Activated gamma-delta T cell treated with anti-CD3 and anti-CD28 coated beads, Interleukin-2, amount 50 U/mL, for 16 hours (primary cell): ENCODE measurements at places on chromosomes 2 and 18.

DNA sequence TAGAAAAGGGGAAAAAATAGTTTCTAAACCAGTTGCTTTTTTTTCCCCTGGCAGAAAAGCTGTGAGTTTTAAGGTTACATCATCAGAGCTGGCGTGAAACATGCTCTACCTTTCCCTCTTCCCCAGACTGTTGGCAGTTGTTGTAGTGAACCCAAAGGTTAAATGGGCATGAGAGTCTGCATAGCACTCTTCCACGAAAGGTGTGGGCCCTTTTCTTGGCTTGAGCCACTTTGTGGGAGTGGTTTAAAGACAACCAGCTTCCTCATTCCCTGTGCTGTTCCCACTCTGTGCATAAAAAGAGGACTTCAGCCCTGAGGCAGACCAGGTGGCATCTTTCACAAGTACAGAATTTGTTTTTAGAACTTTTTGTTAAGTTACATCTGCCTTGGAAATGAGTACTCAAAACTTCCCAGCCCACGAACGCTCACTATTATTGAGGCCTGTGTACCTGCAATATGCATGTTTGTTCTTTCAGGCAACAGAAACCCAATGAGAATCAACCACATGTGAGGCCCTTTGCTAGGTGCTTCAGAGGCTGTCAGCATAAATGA is 243.8 kb downstream of the BABAM2 start:
- DNase-seq: no peak

- DNase-seq: no peak
These were observed 60.4 kb downstream of the FIGN start for GRCh38 chr2:163675388-163675787.

GRCh38 chr2:27308359-27308881 is at the start of gene UCN:
UCN (minus strand) TSS chr2:27308445; CDS start chr2:27307895, 550 bp downstream.
- no peak for DNase-seq

GRCh38 chr2:43018179-43019024 is 208.0 kb downstream of the ZFP36L2 start:
- no peak for DNase-seq

DNA sequence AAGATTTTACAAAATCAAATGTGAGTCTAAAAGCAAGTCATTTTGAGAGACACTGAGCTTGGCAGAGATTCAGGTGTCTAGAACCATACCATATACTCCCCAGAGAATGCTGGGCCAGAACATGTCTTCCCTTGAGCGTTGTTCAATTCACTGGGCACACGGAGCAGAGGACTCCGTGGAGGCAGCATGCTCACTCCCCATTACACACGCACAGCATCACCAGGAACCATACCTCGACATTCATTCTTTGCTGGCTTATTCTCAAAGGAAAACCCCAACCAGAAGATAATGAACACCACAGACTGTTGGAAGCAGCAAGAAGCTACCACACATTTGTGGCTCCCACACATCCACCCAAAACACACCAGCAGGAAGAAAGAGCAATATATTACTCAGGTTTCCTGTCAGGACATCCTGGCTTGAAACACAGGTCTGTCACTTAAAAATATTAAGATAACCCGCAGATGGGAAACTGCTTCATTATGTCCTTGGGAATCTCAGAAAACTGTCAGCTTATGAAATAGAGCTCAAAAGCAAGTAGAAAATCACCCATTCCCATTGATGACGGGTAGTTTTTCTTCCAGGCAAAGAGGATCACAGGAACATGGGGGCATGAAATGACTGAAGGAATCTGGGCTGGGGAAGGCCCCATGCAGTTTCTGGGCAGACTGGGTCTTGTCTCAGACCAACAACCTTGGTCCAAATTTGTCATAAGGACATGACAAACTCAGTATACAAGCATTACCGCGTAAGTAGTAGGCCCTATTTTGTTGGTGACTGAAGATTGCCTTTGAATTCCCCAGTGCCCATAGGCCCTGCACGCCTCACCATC is 46.4 kb downstream of the PCBP1 start:
- DNase-seq: peak; percentile 14
